ENCODE measurements at places on chromosomes 1 and 21. TPM values are rescaled to one million over a fixed set of nuclear protein-coding genes. Genes with fewer than 3 reads are reported as not detected.

DNA sequence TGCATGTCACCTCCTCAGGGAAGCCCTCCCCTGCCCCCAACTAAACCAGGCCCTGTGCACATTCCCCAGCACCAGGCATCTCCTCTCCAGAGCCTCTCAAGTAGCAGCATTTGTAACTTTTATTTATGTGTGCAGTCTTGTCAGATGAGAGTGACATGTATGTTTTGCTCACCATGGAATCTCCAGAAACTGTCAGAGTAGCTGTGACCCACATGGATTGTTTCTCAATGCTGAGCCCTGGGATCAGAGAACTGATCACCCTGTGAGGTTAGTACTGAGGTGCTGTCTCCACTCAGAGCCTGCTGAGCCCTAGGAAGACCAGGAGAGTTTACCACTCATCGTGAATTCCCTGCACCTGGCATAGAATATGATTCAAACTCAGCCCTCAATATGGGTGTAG, 190.9 kb upstream of the EDN2 start:
- DNase-seq: no peak

GRCh38 chr1:161872506-161872905, 106.4 kb downstream of the ATF6 start:
- no peak for DNase-seq

- DNase-seq: no peak
These were observed 2.6 kb upstream of the DDR2 start for GRCh38 chr1:162629651-162630050.

DNA sequence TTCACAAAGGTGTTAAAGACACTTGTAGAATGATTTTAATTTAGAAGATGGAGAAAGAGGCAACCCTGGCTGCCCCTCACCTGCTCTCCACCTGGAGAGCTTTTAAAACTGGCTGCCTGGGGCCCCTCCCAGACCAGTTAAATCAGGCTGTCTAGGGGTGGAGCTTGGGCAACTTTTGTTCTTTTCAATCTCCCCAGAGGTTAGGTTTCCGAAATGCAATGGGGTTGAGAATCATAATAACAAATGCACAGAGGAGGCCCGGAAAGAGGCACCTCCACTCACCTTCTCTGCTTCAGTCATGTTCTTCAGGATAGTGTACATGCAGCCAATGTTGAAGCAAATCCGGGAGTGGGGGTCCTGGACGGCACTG, 400 bp downstream of the NCF2 start:
- DNase-seq: no peak

GRCh38 chr1:217453816-217454215, 177.1 kb downstream of the GPATCH2 start:
- DNase-seq: no peak

DNA sequence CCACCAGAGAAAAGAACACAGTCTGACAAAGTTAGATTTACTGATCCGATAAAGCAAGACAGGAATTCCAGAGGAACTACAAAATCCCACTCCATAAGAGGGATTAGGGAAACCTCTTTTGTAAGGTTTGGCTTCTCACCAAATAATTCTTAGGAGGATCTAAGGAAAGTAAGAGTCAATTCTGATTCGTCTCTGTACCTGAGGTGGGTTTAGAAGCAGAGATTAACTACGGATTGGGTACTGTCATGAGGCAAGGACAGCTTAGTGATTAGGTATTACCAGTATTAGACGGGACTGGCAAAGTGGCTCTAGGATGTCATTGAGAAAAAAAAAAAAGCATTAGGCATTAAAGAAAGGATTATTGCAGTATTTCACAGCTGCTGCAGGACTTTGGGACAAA, 371.7 kb upstream of the BRINP3 start:
- DNase-seq: no peak

DNA sequence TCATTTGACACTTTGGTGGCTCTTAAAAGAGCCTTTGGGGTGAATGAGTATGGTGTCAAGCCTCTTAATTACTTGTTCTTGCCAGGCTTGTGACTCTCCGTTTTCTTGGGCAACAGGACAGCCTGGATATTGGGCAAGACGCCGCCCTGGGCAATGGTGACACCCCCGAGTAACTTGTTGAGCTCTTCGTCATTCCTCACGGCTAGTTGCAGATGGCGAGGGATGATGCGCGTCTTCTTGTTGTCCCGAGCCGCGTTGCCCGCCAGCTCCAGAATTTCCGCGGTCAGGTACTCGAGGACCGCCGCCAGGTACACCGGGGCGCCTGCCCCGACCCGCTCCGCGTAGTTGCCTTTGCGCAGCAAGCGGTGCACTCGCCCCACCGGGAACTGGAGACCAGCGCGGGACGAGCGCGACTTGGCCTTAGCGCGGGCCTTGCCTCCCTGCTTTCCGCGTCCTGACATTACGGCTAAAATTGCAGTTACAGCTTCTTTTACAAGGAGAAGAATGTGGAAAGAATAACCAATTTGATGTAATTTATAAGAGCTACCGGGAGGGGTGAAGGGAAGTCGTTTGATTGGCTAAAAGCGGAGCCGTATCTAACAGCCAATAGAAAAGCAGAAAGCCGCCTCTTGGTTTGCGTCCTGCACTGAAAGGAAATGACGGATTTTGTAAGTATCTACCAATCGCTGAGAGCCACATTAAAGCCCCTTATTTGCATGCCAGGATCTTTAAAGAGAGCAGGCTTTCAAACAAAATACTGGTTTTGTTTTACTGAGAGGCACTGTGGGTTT, 11.7 kb upstream of the BOLA1 start:
- peak; percentile 91 for DNase-seq

DNA sequence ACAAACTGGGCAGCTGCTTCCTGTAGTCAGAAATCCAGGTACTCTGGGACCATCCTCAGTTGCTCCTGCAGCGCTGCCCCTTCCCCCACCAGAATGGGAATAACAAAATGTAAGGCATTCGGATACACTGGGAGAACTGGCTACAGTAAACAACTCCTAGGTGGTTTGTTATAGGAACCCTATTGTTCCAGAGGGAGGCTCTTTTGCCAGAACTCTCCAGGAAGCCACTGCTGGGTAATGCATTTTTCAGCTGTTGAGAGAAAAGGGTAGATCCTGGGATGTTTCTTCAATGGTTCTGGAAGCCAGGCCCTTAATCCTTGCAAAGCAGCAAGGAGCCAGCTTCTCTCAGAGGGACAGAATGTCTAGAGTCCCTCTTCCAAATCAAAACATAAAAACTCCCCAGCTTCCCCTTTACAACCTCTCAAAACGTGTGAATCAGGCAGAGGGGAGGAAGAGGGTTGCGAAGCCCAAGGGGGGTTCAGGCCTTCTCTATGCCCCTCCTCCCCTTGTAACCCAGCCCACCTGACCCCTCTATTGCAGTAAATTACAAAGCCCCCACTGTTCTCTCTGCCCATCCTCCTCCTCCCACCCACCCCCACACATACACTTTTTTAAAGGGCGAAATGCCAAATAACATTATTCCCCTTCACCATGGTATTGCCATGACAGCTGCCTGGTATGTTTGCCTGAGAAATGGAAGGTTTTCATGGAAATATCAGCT, 29.1 kb downstream of the PLPP3 start:
- DNase-seq: peak; percentile 34

DNA sequence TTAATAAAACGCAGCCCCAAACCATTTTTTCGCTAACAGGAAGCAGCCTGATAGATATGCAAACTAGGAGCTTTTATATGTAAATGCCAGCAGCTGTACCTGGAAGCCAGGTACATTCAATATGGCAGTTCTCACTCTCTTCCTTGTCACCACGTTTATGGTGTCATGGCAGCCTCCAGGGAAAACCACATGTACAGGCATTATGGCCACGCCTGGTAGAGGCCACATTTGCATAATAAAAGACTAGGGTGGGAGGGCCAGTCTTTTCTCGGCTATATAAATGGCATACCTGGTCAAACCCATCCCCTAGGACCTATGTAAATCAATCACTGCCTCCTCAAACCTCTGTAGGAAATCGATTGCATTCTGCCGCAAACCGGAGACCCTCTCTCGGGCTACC, 247.5 kb downstream of the NEGR1 start:
- DNase-seq: no peak

DNA sequence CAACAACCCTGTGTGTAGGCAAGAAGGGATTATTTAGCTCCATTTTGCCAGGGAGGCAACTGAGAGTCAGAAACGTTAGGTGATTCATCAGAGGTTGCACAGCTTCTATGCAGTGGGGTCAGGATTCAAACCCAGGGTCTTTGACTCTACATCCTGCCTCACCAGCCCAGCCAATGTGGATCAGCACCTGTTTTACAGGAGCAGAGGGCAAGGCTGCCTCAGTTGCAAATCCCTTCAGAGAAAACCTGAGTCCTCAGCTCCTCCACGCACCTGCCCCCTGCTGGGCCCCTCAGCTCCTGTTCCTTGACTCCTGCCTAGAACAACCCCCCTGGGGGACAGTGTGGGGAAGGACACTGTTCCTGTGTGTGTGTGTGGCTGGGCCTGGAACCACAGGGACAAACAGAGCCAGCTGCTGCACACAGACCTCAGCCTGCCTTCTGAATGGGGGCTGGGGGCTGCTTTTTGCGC, 61.6 kb downstream of the LRRN2 start:
- DNase-seq: no peak

DNA sequence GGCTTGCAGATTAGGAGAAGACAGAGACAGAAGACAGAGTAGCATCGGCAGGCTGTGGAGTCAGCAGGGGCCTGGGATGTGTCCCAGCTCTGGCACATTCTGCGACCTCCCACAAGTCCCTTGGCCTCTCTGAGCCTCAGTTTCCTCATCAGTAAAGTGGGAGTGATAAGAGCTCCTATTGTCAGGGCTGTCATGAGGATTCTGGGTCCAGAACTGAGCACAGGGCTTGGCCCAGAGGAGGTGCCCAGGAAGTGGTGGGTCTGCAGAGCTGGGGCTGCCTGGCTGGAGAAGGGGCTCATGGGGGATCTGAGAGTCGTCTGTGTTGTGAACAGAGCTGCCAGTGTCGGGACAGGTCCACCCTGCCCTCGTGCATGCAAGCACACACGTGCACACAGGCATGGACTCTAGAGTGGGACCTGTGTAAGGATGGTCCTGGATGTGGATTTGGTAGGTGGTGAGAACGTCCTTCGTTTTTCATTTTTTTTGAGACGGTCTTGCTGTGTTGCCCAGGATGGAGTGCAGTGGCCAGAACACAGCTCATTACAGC, 262.9 kb downstream of the PTPRU start:
- no peak for DNase-seq

GRCh38 chr1:197917805-197918651, 856 bp downstream of the LHX9 start:
- no peak for DNase-seq

- DNase-seq: no peak
These were observed 19.4 kb downstream of the ENO1 start for GRCh38 chr1:8858888-8859706.

DNA sequence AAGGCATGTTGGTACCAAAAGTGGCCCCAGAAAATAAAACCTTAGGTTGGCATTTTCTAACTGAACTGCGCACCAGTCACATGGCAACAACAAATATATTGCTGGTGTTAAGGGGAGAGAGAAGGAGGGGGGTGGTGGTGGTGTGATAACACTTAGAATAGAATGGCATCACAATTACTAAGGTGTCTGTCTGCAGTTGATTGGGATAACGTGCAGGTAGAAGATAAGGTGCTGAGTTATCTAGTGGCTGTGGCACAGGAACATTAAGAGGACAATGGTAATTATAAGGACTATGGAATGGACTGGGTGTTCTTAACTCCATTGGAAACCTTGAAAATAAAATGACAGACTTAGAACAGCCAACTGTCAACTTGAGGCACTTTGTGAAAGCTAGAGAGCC, 1.4 kb upstream of the YIPF1 start:
- DNase-seq: no peak

GRCh38 chr1:86375688-86376087, 20.4 kb downstream of the ODF2L start:
- DNase-seq: no peak

DNA sequence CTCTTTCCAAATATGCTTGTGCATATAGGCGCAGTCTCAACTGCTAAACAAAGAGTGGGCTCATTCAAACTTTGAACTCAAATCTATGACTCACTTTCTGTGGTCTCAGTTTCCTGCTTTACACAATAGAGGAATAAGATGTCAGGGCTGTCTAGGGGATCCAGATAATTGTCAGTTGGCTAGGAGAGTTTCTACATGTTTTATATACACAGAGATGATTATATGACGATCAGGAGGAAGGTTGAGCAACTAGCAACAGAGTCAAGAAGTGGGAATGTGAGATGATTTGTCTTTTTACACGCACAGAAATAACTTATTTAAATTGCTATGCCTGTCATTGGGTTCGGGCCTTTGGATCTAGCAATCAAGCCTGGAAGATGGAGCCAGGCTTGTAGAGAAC, 299.4 kb upstream of the LYPLAL1 start:
- DNase-seq: no peak

- no peak for DNase-seq
These were observed 35.0 kb downstream of the ZNF496 start for GRCh38 chr1:247296599-247297180.

DNA sequence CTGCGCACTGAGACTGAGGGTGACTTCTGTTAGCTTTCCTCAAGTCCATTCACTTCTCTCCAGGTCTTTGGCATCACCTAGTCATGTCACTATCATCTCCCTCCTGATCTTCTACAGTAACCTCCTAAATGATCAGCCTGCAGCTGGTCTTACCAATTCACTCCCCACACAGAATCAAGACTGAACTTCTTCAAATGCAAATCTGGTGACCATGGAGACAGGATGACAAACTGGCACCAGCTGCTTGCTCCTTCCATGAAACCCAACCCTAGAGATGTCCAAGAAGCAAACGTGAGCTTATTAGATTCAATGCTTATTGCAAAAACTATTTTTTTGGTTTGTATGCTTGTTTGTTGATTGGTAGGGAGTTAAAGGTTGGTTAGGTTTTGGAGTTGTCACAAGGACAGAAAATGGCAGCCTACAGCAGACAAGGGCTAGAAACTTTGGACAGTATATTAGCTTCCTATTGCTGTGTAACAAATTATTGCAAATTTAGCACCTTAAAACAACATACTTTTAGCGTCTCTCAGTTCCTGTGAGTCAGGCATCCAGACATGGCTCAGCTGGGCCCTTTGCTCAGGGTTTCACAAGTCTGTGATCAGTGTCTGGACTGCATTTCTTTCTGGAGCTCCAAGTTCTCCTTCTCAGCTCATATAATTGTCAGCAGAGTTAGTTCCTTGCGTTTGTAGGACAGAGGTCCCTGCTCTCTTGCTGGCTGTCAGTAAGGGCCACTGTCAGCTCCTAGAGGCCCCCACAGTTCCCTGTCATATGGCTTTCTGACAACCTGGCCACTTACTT, 53.3 kb upstream of the GJA8 start:
- DNase-seq: no peak

Gene MYBPH
- not detected for total RNA-seq

Gene IL20
- 0.25 TPM for total RNA-seq

Gene SLC9C2
- not detected for total RNA-seq

Gene WNT9A
- total RNA-seq: 3.7 TPM

Gene UTS2
- total RNA-seq: not detected

Gene PADI3
- total RNA-seq: 3.6 TPM

Gene OR2T35
- not detected for total RNA-seq

Gene PSRC1
- total RNA-seq: 137 TPM

Gene GOLPH3L
- 2.3 TPM for total RNA-seq

Gene RIPPLY3
- not detected for total RNA-seq

Gene CD101
- total RNA-seq: 0.50 TPM

Gene TIE1
- not detected for total RNA-seq

Gene ALX3
- total RNA-seq: not detected

Gene REN
- not detected for total RNA-seq

Gene CHIA
- not detected for total RNA-seq

Gene WNT2B
- total RNA-seq: 8.7 TPM

Gene TNNI3K
- total RNA-seq: not detected
